Pericardium fibroblast (primary cell): ENCODE measurements at places on chromosomes 6 and 20. TPM values are rescaled to one million over a fixed set of nuclear protein-coding genes. Genes with fewer than 3 reads are reported as not detected.

The SOX4 gene
- total RNA-seq: 10.0 and 11.3 TPM in 2 replicates

The TMEM74B gene
- not detected in 2 replicates for total RNA-seq

The GRM1 gene
- total RNA-seq: not detected in 2 replicates

The C6orf15 gene
- total RNA-seq: not detected in 2 replicates

The ARFGEF2 gene
- 15.2 and 17.6 TPM in 2 replicates for total RNA-seq

The NHLRC1 gene
- total RNA-seq: 1.5 and 1.6 TPM in 2 replicates

The UBE2C gene
- total RNA-seq: 6.1 and 7.2 TPM in 2 replicates

The ULBP1 gene
- total RNA-seq: 2.0 and 2.1 TPM in 2 replicates

The PHACTR1 gene
- 0.26 and 1.1 TPM in 2 replicates for total RNA-seq

The MLIP gene
- total RNA-seq: 1.3 TPM in 1 of 2 replicates, not detected in the other

The OPN5 gene
- total RNA-seq: not detected in 2 replicates

The LY6G6C gene
- total RNA-seq: not detected in 2 replicates
